Activated naive CD8-positive, alpha-beta T cell treated with anti-CD3 and anti-CD28 coated beads, Interleukin-2, amount 50 U/mL, for 16 hours (primary cell): ENCODE measurements at places on chromosomes 3 and 15.

- DNase-seq = no peak
Observed at GRCh38 chr15:31051496-31052080, 49.9 kb downstream of the TRPM1 start.

DNA sequence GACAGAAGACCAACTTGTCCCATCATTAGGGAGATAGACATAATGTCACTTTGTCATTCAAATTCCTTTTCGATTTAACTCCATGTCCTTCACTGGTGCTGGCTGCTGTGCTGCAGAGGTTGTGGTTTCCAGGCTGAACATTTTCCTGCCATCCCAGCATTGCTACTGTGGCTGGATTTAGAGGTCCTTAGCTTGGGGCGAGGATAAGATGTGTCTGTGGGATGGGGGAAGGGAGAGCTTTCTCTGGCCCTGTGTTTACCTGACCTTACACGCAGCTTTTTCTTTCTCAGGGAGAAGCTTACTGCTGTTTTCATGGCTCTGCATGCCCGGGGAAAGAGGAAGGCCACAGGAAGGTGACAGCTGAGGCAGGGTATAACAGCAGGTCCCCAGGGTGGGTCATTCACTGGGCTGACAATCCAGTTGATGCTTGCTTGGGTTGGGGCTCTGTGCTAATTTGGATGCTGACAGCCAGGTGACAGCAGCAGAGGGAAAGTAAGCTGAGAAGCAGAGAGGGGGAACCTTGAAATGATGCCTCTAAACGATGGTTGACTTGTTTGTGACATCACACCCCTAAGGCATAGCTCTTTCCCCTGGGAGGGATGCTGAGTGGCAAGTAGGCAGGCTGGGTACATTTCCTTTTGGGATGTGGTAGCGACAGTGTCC lies 326.9 kb upstream of the CTNNB1 start:
- no peak for DNase-seq

DNA sequence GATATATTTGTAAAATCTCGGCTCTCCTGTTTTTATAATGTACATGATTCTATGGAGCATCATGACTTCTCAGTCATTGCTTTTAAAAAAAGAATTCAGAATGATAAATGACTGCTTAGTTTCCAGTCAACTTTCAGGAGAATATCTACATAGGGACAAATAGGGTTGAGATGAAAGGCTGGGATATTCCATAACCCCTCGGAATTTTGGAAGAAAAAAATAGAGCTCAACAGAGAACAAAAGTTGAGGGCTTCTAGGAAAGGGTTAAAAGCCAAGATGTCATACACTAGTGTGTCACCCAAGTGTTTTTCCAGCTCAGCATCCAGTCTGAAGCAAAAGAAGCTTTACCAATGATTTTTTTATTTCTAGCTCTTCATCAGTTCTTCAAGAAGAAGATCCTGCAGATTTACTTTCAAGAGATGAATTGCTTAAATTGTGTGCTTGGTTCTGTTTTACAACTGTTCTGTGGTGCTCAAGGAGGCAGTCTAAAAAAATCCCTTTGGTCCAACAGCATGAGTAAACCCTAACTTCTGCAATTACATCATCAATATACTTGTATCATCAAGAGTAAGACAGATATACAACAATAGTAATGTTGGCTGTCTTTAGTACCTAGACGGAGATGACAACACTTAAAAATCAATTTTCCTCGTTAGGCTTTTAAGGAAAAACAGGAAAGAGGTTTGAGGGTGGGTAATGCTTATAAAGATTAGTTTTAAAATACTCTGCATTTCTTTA lies 979 bp downstream of the UNC13C start:
- no peak for DNase-seq

- DNase-seq = no peak
Observed at GRCh38 chr3:72336114-72336651, 512.1 kb downstream of the SHQ1 start.

DNA sequence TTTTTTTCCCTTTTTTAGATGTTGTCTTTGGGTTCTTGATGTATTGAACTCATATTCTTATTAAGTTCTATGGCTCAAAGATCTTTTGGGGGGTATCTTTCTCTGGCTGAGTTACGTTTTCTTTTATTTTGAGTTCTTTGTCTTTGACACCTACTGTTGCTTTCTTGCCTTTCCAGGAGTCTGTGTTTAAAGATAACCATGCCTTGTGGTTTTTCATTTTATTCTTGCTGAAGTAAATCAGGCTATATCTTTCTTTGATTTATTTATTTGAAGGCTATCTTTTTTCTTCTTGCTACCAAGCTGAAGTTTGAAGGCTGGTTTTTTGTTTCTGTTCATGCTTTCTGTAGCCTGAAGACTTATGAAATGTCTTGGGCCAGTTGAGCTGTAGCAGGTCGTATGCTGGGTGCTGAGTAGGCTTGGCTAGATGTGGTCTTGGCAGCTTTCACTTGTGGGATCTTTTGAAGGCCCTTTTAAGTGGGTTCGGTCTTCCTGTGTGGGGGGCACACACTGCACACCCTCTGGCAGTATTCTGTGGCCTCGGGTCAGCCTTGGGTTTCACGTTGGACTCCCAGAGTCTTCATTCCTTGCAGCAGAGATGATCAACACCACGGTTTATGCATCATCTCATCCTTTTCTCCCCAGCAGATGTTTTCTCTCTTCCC lies 17.5 kb downstream of the SLCO3A1 start:
- no peak for DNase-seq

GRCh38 chr3:48107227-48107626 lies 81.0 kb downstream of the CDC25A start:
- DNase-seq = no peak

- no peak for DNase-seq
Observed at GRCh38 chr15:52397118-52397517, 101.5 kb upstream of the MYO5C start.

DNA sequence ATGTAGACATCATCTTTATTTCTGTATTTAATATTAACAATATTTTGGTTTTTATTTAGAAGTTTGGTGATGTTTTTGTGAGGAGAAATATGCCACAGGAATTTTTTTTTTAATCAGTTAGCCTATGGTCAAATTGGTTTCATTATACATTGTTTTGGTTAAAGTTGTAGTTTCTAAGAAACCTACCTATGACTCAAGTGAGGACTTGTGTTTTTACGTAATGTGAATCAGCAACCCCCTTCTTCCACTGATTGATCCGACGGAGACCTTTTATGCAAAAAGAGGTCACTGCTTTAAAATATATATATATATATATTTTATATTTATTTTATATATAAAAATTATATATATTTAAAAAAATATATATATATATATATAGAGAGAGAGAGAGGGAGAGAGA lies 698.1 kb downstream of the FHIT start:
- DNase-seq = no peak

DNA sequence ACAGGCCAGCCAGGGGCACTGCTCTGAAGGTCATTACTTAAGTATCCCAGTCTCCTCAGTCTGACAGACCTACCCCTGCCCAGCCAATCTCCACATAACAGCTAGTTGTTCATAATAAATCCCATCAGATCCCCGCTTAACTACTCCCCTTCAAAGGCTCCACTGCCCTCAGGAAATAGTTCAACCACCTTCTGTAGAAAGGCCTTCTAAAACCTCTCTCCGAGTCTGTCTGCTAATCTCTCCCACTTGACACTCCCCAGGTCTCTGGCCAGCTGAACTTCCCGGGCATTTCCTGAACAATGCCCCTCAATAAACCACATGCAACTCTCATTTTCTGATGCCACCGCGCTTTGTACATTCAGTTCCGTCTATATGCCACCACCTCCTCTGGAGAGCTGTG lies 6.0 kb downstream of the PRC1 start:
- no peak for DNase-seq

GRCh38 chr3:109784852-109785631 lies 447.7 kb upstream of the DPPA4 start:
- no peak for DNase-seq

DNA sequence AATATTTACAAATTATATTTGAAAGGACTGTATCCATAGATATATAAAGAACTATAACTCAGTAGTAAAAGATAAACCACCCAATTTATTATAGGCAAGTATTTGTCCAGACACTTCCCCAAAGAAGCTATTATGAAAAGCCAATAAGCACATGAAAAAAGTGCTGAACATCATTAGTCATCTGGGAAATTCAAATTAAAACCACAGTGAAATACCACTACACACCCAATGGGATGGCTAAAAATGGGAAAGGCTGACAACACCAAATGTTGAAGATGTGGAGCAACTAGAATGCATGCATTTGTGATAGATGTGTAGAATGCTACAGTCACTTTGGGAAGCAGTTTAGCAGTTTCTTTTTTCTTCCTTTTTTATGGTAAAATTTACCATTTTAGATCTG lies 147.0 kb downstream of the PDE8A start:
- DNase-seq = no peak

DNA sequence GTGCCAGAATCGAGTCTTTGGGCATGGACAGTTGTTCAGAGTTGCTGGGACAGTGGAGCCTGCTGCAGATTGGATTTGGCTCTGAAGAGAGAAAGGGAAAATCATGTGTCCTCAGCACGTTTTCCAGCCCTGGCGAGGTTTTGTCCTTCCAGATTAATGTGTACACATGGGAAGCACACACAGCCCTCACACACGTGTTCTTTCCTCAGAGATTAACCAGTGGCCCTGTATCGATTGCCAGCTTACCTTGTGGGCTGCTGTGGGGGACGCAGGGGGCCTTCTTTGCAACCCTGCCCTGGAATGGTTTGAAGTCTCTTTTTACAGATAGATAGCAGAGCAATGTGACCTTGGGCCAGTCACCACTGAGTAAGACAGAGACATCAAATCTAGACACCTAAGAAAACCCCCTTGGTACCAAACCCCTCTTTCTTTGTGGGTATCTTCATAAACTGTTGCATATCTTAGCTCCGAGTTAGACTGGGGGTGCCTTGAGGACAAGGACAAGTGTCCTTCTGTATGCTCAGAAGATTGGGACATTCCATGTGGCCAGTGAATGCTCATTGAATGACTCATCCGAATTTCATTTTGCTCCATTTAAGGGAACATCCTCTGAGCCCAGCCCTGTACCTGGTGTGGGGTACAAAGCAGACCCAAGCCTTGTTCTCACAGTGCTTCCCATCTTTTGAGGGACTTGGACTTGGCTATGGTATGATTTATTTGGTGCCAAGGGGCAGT lies 48.0 kb downstream of the SMAD6 start:
- DNase-seq = no peak

- no peak for DNase-seq
Observed at GRCh38 chr3:11071096-11071755, 78.7 kb downstream of the SLC6A1 start.

- DNase-seq = no peak
Observed at GRCh38 chr15:39593656-39594445, 13.0 kb downstream of the THBS1 start.

DNA sequence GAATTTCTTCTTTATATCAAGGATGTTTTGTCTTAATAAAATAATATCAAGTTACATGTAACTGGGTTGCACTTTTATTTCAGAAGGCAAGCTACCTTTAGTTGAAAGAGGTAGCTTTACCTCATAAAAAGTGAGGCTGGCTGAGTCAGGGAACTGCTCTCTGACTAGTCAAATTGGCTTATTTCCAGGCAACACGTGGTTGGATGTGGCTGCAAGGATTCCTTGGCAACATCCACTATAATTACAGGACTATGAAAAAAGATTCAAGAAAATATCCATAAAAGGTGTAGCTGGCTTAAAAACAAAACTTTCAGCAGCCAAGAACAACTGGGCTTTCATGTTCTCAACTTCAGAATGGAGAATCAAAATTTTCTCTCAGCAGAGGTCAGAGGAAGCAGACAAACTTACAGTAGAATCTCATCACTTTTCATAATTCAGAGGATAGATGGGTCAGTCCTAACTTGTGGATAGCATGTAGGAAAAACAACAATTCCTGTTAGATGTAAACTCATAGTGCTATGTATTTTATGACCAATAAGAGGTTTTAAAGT lies 779.1 kb downstream of the MECOM start:
- DNase-seq = no peak

GRCh38 chr3:71578054-71578751 lies 5.3 kb downstream of the FOXP1 start:
- no peak for DNase-seq

DNA sequence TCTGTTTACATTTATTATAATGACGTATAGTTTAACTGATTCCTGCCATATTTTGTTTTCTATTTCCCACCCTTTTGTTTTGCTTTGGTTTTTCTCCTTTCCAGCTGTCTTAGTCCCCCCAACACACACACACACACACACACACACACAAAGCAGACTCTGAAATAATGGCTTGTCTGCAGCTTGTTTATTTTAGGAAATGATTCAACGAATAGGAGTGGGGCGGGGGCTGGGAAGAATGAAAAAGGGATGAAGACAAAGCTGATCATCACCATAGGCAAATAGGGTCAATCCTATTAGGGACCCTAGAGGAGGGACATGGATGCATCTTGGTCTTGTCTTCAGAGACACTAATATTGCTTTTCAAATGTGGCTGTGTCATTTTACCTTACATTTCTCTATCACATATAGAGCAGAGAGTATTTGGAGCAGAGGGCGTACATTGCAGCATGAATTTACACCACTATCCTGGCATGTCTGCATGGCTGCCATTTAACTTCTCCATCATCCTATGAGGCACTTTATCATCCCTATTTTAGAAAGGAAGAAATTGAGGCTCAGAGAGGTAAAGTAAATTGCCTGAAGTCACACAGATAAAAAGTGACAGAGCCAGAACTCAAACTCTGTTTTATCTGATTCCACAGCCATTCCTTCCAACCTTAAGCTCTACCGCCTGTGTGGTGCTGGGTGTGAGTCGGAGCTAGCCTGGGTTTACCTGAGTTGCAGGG lies 147.2 kb upstream of the TPM1 start:
- DNase-seq = no peak

- DNase-seq = no peak
Observed at GRCh38 chr3:182795389-182795782, 2.1 kb downstream of the ATP11B start.

DNA sequence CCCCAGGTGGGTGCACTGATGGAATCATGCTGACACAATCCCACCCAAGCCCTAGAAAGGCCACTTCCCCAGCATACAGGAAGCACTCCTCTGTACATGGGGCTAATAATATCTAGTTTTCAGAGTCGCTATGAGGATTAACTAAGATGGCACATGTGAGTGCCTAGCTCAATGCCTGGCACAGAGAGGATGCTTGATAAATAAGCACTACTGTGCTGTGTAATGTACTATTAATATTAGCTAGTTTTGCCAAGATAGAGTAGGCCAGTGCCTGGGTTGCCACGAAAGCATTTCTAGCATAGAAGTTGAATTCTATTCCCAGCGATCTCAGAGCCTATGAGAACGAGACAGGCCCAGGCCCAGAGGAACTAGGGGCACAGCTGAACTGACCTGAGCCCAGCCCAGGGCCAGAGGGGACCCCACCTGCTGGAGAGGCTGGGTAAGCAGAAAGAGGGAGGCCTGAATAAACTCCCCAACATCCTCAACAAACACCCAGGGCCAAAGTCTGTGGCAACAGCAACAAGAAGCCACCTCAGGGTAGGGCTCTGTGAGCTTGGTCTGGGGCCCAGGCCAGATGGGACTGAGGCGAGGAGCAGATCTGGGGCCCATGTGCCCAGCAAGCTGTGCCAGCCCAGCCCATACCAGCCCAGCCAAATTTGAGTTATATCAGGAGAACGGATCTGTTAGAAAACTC lies 7.6 kb upstream of the SEMA7A start:
- DNase-seq = no peak

GRCh38 chr15:64466408-64467141 lies 6.2 kb downstream of the ZNF609 start:
- DNase-seq = no peak

GRCh38 chr3:193350744-193351143 lies 27.8 kb downstream of the ATP13A5 start:
- no peak for DNase-seq
